DMS 273 treated with DMSO at 0.1 percent for 48 hours (cell line): ENCODE measurements at places on chromosomes 2 and 18.

- peak; percentile 21 for DNase-seq
Measured at GRCh38 chr2:137838255-137839092, 125.8 kb upstream of the HNMT start.

DNA sequence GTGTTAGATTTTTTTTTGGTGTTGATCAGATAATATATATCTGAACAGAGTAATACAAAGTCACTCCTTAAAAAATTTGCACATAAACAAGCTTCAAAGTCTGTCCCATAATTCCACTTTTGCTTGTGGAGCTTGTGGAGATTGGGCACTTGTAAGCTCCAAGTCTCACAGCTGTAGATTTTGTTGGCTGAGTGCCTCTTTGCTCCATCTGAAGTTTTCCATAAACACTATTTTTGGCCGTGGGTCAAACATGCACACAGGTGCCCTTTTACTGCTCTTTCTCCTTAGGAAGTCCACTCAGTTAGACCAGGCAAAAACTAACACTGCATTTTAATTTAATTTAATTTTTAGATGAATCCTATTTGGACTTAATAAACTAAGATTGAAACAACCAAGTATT is 3.6 kb upstream of the KCNJ13 start:
- DNase-seq = no peak

GRCh38 chr2:115165529-115166109 is 723.2 kb downstream of the DPP10 start:
- peak; percentile 18 for DNase-seq

DNA sequence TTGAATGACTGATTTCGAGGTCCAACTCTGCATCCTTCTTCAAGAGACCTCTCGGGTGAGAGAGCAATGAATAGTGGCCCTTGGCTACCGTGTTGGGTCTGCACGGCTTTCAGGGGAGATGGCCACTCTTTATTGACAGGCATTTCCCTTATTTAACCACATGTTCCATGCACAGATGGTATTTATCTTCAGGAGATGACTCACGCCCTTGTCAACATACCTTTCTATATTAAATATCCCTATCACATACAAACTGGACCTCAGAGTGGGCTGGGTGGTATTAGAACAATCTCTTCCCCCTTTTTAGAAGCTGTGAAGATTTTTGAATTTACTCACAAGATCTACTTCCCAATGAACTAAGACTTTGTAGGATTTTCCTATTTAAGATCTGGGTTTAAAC is 109.6 kb upstream of the CDC42EP3 start:
- DNase-seq = peak; percentile 46

GRCh38 chr2:41926614-41927580 is 120.9 kb upstream of the PKDCC start:
- DNase-seq = no peak

GRCh38 chr18:63071701-63072141 is 247.8 kb downstream of the BCL2 start:
- DNase-seq = no peak

DNA sequence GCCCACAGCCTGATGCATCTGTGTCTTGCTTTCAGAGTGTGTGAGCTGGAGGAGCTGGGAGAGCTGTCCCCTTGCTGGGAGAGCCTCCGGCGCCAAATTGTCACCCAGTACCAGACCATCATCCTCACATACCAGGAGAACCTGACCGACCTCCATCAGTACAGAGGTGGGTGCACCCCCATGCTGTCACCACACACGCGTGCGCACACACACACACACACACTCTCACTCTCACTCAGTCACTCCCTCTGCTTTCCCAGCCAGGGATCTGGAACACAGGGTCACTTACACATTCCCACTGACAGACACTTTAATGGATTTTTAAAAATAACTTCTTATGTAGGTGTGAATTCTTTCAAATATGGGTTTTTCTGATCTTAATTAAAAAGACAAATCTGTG is 64.5 kb downstream of the COA5 start:
- DNase-seq = no peak

GRCh38 chr18:31892936-31893335 is 50.0 kb downstream of the TRAPPC8 start:
- DNase-seq = no peak

DNA sequence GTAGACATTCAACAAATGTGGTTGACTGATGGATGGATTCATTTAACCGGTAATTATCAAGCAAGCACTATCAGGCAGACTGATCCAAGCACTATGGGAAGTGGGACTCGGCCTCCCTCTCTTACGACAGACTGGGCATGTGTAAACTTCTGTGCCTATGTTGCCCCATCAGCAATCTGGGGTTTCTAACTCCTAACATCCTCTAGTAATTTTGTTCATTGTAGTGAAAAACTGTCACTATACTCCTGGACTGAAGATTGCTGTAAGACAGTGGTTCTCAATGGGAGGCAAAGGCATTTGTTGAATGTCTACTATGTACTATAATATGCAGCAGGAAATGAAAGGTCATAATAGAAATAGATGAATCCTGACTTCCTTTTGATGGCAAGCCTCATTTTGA is 51.2 kb upstream of the CREB1 start:
- DNase-seq = no peak

- no peak for DNase-seq
Measured at GRCh38 chr2:28435814-28436351, 43.2 kb downstream of the FOSL2 start.

- DNase-seq = no peak
Measured at GRCh38 chr2:172647439-172647838, 88.2 kb upstream of the RAPGEF4 start.

DNA sequence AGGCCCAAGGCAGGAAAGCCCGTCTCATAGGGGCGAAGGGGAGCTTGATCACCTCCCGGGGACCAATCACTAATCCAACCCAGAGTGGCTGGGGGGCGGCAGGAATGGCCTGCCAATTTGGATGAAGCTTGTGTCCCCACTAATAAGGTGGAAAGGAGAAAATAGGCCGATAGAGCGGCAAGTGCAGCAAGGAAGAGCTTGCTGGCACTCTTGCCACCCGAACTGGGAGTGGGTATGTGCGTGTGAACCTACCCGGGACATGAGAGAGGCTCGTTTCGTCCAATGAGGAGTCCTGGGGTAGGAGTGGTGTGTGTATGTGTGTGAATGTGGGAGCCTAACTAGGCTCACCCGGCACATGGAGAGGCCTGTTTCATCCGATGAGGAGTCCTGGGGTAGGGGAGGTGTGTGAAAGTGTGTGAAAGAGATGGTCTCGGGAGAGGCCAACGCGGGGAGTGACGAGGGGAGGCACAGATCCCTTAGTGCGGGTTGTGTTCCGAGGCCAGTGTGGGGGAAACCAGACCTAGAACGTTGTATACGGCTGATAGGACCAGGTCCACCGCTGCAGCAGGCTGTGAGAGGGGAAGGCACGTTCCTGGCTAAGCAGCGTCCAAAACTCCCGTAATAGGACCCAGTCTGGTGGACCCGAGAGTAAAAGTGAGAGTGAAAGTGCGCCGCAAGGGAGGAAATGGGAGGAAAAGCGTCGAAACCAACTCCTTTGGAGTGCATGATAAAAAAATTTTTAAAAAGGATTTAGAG is 47.1 kb upstream of the SELENOI start:
- DNase-seq = no peak

DNA sequence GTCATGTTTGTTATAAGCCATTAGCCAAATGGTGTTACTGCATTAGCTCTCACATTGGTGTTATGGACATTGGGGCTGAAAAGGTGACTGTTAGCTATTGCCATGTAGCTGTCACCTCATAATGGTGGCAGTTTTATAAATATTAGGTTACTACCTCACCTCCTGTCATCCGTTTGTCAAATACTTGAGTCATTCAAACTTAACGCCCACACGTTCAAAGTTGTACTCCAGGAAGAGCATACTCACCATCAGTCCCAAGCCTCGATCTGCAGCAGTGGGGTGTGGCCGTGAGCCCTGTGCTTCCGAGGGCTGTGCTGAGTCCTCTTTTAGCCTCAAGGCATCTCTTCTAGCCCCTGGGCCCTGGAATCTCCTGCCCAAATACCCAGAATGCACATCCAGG is 87.3 kb downstream of the PDK1 start:
- DNase-seq = no peak

DNA sequence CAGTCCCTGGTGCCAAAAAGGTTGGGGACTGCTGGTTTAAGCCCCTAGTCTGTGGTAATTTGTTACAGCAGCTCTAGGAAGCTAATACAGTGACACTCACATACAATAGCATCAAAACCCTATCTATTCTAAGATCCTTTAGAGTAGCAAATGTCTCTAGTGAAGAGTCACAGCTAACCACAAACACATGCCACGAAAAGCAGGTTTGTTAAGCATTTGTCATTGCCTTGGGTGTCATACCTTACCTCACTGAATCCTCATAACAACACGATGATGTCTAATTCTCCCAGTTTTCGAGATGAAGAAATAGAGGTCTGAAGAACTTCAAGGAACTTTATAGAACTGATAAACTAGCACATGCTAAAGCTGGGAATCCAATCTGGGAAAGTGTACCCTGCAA is 29.6 kb upstream of the RNF152 start:
- DNase-seq = no peak

DNA sequence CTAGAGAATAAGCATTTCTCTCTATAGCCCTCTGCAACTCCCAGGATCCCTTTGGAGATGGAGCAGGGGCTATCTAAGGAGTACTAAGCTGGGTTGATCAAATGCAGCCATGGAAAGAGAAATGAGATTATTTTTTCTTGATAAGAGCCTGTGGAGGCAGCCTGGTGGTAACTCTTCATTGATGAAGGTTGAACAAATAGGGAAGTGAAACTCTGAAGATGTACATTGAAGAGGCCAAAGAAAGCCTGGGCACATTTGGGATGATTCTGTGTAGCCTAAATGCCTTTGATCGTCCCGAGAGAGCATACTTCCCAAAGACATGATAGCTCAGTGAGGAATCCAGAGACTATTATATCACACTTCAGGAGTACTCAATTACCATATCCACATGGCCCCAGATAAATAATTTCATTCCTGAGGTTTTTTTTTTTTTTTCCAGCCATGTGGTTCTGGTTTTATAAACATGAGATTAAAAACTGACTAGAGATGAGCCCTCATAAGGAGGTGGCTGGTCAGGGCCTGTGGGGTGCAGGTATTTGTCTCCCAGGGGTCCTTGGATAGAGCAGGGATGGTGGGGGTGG is 192.5 kb downstream of the TPGS2 start:
- DNase-seq = no peak

DNA sequence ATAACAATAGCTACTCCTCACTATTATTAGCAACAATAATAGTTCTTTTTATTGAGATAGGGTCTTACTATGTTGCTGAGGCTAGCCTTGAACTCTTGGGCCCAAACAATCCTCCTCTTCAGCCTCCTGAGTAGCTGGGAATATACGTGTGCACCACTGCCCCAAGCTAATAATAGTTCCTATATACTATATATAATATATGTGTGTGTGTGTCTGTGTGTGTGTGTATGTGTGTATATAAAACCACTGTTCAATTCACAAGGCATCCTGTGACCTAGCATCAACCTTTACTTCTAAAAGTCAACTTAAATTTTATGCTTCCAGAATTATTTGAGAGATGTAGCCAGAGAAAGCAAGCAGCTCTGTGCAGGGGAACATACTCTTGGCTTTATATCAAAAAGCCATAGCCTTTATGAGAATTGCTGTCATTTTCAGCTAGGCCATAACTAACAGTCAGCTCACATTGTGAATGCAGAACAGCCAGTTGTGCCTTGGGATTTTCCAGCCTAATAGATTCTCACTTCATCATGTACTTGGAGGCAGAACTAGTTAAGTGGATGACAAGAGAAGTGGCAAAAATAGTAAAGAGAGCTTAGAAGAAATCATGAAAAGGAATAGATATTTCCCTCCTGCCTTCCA is 665.5 kb downstream of the NYAP2 start:
- no peak for DNase-seq

- DNase-seq = no peak
Measured at GRCh38 chr2:72104821-72105588, 42.7 kb downstream of the CYP26B1 start.

DNA sequence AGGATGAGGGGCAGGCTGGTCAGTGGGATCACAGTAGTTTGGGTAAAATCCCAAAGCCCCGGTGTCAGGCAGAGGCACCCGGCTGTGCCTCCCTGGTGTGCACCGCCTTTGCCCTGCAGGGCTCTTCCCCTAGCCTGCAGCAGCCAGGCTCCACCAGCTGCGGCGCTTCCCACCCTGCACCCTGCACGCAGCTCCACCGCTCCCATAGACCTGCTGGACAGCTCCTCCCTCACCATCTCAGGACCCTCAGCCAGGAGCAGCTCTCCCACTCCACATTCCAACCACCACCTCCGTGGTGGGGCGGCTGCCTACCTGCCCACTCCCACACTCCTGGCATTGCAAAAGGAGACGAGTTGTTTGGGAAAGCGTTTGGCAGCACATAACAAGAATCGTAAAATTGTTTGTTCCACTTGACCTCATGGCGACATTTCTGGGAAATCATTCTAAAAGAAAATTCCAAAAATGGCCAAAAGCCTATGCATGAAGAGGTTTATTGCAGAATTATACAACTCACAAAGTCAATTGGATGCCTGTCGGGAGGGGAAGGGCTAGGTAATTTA is 287.4 kb upstream of the HDAC4 start:
- DNase-seq = no peak

GRCh38 chr2:227436436-227437174 is 35.4 kb upstream of the AGFG1 start:
- DNase-seq = no peak
